ENCODE measurements at places on chromosomes 6 and 20.

DNA sequence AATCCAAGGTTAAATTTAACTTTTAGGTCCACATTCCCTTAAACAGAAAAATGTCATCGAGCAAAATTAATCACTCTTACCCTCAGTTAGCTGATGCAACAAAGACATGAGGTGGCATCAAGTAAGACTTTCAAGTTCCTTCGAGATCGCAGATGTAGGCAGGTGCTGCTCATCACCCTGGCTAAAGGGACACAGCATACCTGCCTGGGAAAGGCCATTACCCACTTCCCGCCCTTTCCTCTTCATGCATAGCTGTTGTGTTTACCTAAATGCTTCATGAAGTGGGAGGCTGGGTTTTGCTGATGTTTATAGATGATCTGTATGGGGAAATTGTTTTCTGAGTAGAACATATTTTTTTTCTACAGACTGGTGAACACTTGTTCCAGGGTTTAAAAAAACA is 67.7 kb downstream of the GFRA4 start:
- DNase-seq = no peak

DNA sequence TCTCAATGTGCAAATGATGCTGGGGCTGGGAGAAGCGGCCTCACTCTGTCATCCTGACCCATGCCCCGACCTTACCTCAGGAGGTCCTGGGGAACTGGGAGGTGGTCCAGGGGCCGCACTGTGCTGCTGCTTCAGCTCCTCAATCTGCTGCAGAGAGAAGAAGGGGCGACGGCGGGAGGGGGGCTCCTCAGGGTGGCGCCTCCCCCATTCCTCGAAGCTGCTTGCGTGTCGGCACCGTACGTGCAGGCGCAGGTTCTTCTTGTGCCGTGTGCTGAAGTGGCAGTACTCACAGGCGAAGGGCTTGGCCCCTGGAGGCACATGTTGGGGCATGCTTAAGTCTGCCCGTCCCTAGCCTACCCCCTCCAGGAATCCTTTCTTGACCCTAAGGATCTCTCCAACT is 12.9 kb downstream of the ZNF335 start:
- no peak for DNase-seq

DNA sequence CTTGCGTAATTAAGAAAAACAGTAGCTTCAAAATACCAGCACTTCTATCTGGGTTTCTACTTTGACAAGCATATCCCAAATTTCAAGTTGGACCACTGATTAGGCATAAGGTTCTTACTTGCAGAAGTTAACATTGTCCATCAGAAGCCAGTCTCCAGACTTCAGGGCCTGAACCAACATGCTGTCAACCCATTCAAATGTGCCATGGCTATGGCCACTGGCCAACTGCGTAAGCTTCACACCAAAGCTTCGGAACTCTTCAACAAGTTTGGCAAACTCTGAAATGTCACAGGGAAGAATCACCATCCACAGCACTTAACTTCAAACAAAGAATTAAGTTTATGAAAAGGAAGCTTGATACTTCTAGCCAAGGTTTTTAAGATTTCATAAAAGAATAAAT is 78.0 kb upstream of the LYRM2 start:
- DNase-seq = no peak

DNA sequence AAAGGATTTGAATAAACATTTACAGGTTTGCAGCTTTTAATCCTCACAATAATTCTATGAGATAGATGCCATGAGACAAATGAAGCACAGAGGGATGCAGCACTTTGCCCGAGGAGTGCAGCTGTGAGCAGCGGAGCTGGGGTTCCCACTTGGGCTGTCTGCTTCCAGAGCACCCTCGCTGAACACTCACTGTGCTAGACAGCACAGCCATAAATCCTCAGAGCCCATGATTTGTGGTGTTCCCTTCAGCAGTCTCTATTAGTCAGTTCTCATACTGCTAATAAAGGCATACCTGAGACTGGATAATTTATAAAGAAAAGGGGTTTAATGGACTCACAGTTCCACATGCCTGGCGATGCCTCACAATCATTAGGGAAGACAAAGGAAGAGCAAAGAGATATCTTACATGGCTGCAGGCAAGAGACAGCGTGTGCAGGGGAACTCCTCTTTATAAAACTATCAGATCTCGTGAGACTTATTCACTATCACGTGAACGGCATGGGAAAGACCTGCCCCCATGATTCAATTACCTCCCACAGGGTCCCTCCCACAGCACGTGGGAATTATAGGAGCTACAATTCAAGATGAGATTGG is 25.3 kb upstream of the CTAGE9 start:
- DNase-seq = no peak

GRCh38 chr20:17797161-17797560 is 97.4 kb downstream of the BANF2 start:
- DNase-seq = no peak

DNA sequence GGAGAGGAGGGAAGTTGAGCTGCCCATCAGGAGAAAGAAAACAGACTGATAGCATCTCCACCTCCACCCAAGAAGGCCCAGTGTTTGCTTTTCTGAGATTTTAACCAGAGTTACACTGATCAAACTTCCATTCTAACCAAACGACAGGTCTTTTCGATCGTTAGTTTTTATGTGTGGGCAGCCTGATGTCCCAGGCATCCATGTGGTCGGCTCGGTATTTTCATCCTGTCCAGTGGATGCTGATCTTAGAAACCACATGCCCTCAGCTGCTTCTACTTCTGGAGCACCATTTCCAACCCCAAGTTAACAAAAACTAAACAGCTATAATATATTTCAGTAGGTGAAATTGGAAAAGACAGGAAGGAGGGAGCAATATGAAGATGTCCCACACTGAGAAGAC is 536.8 kb upstream of the JAG1 start:
- DNase-seq = no peak
